A673 (cell line): ENCODE measurements at places on chromosomes 2 and 18.

- DNase-seq, result peak; percentile 22
Observed at GRCh38 chr2:55862673-55863390, 60.8 kb downstream of the EFEMP1 start.

DNA sequence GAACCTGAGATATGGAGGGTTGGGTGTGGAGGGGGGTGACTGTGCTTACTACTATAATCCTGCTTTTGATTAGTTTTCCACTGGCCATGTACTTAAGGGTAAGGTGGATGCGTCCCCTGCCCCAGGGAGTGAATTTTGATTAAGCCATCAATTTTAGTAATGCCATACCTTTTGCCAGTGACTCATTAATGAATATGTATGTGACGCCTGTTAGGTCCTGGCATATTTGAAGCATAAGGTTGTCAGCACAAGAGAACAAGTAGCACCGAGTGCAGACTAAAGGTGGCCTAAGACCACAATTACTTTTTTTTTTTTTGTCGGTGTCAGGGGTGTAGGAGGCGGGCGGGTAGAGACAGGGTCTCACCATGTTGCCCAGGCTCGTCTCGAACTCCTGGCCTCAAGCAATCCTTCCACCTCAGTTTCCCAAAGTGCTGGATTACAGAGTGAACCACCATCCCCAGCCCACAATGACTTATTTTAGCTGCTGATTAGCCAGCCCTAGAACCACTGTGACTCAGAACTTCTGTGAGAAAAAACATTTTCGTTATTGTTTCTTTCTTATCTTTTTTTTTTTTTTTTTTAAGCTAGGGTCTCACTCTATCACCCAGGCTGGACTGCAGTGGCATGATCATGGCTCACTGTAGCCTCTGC lies 7.0 kb downstream of the TANC1 start:
- DNase-seq, result no peak

GRCh38 chr18:50819728-50820378 lies at the start of gene MRO:
Gene MRO (minus strand): TSS chr18:50820016. CDS start chr18:50809400, 10,616 bp downstream.
- peak; percentile 91 for DNase-seq

GRCh38 chr2:170224692-170225294 lies 46.8 kb downstream of the MYO3B start:
- peak; percentile 23 for DNase-seq

DNA sequence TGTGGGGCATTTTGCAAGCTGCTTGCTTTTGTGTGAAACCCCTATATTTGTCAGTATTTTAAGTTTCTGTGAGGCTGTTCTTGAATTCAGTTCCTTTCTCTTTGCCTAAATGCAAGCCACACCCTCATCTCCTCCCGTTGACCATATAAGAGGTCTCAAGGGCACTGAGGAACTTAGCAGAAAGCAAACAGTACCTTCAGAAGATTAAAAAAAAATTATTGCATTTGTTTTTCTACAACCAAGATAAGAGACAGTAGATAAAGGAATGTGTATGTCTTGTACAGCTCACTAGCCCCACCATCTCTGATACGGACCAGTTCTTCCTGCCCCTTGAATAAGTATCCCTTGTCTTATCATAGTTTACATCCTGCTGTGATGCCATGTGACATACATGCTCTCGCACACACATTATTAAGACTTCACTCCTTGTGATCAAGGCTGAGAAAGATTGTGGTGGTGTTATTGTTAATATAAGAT lies 64.2 kb downstream of the NPAS2 start:
- no peak for DNase-seq
